Gastrocnemius medialis (tissue), 4 donors: ENCODE measurements at places on chromosomes 7 and 10. TPM values are rescaled to one million over a fixed set of nuclear protein-coding genes. Genes with fewer than 3 reads are reported as not detected.

DNA sequence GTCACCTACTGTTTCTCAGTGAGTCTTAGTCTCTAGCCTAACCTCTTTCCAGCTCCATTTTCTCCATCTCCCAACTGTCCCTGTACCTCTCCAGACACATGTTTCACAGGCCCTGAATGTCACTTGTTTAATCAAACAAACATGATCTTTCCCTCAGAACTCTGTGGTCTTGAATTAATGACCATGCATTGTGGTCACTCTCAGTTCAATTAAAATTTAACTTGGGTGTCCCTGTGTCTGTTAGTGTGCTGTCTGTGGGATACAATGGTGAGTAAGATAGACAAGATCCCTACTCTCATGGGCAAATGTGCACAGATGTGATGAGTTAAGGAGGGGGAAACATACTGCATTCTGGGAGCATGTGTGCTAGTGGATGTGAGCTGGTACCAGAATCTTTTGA is 65.0 kb downstream of the RBM33 start:
- DNase-seq = no peak

DNA sequence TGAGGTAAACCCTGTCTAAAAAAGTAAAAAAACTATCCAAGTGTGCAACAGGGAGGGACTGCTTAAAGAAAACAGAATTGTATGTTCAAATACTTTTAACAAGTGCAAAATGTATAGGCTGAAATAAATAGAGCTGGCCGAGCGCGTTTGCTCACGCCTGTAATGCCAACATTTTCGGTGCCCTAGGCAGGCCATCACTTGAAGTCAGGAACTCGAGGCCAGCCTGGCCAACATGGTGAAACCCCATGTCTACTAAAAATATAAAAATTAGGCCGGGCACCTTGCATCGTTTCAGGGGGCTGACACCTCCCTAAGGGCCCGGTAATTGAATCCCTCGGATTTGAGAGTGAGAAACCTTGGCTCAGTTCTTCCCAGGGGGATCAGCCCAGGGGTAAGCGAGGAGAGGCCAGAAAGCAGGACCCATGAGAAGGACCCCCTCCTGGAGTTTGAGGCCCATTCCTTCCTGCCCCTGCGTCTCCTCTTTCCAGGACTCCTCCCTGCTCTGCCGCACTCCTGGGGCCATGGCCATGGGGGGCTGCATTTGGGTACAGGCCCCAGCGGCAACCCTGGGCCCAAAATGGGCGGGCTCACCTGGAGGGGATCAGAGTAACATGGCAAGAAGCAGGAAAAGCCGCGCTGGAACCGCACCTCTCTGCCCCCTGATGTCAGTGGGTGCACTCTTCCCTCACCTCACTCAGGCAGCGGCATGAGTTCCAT is 75.5 kb upstream of the TMEM248 start:
- DNase-seq = no peak

DNA sequence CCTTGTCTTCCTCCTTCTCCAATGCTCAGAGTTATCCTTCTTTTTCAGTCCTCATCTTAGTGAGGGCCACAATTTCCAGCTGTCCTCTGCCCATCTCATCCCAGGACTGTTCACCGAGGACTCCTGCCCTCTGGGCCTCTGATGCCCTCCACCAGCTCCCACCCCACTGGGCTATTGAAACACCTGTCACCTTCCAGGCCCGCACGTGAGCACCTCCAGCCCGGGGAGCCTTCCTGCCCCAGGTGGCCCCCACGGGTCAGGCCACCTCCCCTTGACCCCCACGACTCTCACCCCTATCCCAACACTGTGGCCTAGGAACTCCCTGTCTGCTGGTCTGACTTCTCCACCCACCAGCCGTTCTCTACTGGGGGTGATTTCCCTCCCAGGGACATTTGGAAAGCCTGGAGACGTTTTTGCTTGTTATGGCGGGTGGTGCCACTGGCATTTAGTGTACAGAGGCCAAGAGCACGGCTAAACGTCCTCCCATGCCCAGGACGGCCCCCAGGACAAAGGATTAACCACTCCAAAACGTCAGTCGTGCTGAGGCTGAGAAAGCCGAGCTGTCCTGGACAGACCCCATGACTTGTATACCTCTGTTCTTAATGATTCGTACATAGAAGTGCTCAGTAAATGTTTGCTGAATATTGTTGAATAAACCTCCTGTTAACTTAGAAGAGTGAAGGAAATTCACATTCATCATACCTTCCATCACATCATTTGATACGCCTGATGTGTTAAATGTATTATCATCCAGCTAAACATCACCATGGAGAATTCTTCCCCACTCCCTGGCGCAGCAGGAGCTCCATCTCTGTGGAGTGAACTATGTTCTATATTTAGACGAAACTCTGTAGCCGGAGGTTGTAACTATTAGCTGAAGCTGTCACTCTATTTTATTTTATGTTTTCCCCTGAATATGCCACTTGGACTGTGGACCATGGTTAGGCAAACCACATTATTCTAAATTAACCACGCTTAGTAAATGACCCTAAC is 270.1 kb upstream of the SHH start:
- DNase-seq = no peak

- peak; percentile 52 for DNase-seq
Measured at GRCh38 chr7:80611779-80612178, 26.7 kb upstream of the CD36 start.

GRCh38 chr7:96188591-96188991 is 133.3 kb downstream of the SLC25A13 start:
- DNase-seq = no peak

- no peak for DNase-seq
Measured at GRCh38 chr10:50404021-50404773, 152.9 kb upstream of the ASAH2 start.

DNA sequence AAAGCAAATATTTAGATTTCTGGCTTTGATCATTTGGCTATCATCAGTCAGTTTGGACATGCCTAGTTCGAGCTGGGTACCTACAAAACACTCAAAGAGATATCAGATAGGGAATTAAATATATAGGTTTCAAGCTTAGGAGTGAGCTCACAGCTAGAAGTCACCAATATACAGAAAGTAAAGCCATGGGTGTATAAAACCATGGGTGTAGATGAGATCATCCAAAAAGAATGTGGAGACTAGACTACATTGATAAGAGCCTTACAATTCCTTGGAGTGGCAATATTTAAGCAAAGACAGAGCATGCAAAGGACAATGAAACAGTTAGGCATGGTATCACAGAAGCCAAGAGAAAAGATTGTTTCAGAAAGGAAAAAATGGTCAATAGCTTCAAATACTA is 7.2 kb upstream of the RALA start:
- DNase-seq = no peak

DNA sequence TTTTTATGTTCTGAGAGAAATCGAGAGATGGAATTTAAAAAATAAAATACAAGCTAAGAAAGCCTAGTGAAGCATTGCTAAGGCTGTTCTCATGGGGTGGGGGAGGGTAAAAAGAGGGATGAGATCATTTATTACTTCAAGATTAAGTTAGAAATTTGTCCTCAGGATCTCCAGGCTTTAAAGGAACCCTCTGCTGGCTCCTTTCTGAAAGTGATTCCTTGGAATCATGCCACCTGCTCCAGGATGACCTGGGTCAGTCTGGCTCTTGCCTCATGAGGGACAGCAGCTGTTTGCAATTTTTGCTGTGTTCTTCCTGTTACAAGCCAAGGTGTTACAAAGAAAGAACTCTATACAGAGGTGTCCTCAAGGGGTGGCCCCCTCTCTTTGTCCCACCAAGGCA is 69.8 kb downstream of the CDK1 start:
- DNase-seq = peak; percentile 89

DNA sequence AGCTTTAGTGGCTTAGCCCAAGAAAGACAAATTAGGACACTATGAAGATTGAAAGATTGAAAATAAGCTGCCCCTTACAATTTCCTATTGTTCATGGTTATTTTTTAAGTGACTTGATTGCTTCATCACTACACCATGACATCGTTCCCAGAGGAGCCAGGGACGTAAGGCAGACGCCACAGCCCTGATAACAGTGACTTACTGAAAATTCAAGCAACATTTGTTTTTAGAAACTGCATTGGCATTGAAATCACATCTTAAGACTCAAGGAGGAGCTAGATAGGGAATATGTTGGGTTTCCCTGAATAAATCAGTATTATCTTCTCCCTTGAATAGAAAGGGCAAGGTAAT is 38.7 kb upstream of the ANK3 start:
- DNase-seq = no peak

- no peak for DNase-seq
Measured at GRCh38 chr10:29648114-29648982, 13.6 kb upstream of the SVIL start.

- no peak for DNase-seq
Measured at GRCh38 chr7:44889086-44889781, 3.9 kb upstream of the PURB start.

GRCh38 chr7:40499718-40500117 is 364.9 kb downstream of the SUGCT start:
- no peak for DNase-seq

- DNase-seq = no peak
Measured at GRCh38 chr7:20032741-20033140, 184.4 kb downstream of the MACC1 start.

GRCh38 chr10:42963312-42963711 is 113.6 kb upstream of the RET start:
- DNase-seq = no peak

Gene ANKRD22
- not detected for total RNA-seq

Gene HEPACAM2
- not detected for total RNA-seq

Gene LMOD2
- 518 TPM for total RNA-seq

Gene ACTL6B
- total RNA-seq = not detected

Gene ANKRD26
- total RNA-seq = 10.1 TPM

Gene TAS2R40
- not detected for total RNA-seq

Gene HGF
- total RNA-seq = 1.6 TPM

Gene TAS2R41
- not detected for total RNA-seq

Gene AKR1E2
- 2.1 TPM for total RNA-seq
